ENCODE measurements at places on chromosomes 11 and 22.

GRCh38 chr11:95584180-95584579, 205.4 kb downstream of the FAM76B start:
- DNase-seq, result no peak

GRCh38 chr22:42925598-42925997, 68.5 kb upstream of the ARFGAP3 start:
- no peak for DNase-seq

DNA sequence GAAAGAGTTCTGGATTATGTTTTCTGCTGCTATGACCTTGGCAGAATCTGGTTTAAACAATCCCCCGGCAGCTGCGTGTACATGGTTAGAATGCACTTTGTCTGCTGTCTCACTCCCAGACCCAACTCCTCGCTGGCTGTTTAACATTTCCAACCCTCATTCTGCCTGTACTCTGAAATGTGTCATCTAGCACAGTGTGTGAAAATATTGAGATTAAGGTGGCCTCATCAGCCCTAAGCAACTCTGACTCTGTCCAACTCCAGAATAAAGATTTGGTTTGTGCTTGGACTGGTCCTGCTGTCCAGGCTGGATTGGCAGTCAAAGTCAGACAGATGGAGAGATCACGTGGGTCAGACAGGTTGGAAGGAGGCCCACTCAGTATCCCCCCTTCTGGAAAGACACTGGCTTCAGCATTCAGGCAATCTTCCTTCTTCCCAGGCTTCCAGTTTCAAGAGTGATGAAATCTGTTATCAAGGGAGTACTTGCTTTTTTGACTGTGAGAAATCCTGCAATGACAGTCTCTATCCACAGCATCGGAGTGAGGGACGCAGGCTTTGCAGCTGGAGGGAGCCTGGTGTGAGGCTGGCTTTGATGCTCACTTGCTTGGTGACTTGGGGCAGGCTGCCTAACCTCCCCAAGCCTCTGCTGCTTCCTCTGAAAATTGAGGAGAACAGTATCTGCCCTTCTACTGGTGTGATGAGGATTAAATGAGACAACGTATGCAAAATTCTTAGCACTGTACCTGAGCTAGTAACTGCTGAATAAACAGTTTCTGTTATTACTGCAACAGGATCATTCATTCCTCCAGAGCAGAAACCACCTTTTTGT, 29.8 kb downstream of the ABTB2 start:
- DNase-seq, result no peak

DNA sequence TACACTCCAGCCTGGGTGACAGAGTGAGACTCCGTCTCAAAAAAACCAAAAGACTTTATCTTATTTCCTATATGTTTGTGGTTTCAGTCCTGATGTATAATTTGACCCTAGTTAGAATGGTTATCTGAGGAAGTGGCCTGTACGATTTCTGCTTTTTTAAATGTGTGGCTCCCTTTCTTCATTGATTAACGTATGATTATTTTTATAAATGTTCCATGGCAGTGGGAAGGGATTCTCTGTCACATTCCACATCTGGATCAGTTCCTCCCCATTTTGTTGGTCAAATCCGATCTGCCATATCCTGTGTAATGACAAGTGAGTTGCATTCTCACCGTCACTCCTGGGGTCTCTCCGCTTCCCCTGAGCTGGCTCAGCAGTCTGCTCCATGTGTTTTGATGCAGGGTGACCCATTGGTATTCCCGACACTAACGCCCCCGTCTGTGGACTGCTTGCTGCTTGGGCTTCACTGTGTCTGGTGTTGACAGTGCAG, 20.3 kb downstream of the NEAT1 start:
- peak; percentile 48 for DNase-seq

- no peak for DNase-seq
Observed at GRCh38 chr11:10038521-10039302, 255.3 kb downstream of the SBF2 start.

DNA sequence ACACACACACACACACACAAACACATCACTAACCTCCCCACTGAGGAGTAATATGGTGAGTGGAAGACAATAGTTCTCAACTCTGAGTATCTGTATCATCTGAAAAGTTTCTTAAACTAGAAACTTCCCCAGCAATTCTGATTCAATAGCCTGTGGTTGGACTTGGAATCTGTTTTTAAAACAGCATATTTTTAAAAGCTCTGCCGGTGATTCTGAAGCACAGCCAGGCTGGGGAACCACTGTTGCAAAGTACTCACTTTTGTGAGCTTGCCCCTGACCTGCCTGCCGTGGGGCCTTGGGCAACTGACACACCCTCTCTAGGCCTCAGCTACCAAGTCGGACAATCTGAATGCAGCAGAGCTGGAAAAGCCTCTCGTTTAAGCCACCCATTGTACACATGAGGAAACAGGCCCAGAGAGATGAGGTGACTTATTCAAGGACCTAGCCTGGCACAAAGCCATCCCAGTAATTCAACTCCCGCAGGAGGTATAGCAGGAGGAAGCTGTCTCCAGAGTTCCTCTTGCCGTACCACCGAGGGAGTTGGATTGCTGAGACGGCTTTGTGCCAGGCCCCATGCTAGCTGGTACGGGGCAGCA, 8.9 kb downstream of the SLC15A3 start:
- no peak for DNase-seq

DNA sequence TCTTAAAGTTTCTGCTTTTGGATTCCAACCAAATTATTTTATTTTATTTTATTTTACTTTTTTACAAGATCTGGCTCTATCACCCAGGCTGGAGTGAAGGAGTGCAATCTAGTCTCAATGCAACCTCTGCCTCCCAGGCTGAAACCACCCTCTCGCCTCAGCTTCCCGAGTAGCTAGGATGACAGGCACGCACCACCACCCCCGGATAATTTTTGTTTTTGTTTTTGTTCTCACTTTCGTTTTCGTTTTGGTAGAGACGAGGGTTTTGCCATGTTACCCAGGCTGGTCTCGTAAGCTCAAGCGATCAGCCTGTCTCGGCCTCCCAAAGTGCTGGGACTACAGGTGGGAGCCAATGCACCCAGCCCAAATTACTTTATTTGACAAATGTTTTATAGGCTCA, 219.8 kb downstream of the ETS1 start:
- no peak for DNase-seq

DNA sequence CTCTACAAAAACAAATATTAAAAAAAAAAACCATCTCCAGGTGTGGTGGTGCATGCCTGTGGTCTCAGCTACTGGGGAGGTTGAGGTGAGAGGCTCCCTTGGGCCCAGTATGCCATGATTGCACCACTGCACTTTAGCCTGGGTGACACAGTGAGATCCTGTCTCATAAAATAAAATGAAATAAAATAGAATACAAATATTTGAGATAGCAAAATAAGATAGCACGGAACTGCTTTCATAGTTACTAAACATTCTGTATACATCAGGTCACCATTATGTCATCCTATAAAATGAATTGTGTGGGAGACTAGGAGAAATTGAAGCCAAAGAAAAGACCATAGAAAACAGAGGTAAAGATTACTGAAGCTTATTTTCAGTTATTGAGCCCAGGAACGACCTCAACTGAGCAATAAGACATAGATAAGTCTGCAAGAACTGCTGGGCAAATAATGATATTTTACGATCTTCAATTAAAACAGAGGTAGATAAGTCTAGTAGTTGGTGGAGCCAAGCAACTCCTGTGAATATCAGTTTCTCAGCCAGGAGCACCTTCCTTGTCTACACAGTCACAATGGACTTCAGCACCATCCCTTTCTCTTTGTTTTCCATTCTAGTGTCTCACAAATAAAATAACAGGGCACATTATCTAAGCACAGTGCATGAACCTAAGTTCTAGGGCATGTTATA, 9.9 kb downstream of the OR5M11 start:
- no peak for DNase-seq

GRCh38 chr11:65611758-65612603, 2.0 kb downstream of the MAP3K11 start:
- no peak for DNase-seq

DNA sequence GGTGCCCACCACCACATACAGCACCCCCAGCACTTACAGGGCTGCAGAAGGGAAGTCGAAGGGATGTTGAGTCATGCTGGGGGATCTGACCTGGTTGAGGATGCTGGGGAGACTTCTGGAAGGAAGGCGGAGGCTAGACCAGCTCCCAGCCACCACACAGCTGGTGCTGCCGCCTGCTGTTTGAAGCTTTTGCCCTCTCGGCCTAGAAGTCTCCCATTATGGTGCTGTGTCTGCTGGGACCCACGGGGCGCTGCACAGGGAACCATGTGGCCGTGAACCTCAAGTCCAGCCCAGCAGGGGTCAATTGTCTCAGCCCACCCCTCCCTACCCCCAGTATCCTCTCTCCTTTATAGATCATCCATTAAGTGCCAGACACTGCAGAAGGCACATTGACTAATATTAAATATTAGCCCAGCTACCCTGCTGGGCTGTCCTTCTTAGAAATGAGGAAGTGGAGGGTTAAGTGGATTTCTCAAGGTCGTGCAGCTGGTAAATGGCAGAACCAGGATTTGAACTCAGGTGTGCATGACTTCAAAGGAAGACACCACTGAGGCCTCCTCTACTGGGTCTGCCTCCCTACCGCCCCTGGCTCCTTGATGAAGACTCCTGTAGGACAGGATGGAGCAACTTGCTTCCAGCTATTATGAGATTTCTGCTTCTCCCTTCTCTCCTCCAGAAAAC, 49.7 kb downstream of the CYTH4 start:
- no peak for DNase-seq

DNA sequence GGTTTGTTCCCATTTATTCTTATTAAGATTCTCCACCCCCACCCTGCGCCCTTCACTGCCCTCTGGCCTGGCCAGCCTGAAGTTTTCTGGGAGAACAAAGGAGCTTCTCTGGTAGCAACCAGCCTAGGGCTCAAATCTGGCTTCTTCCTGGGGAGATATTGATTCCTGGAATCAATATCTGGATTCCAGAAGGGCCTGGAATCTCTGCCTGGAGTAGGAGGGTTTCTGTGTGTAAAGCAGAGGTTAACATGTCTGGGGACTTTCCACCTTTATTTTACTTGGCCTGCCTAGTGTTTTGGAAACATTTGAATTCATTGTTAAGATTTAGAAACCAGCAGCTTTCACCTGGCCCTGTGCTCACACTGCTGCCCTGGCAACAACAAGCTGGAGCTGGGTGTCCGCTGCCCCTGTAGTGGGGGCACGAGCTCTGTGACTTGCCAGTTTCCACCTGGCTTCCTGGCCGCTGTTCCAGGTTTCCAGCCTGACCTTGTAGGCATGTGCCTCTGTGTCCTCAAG, 5.5 kb downstream of the C11orf91 start:
- no peak for DNase-seq

- DNase-seq, result no peak
Observed at GRCh38 chr11:128491195-128491936, 96.0 kb downstream of the ETS1 start.

GRCh38 chr11:73087730-73088129, 54.4 kb downstream of the FCHSD2 start:
- DNase-seq, result no peak

DNA sequence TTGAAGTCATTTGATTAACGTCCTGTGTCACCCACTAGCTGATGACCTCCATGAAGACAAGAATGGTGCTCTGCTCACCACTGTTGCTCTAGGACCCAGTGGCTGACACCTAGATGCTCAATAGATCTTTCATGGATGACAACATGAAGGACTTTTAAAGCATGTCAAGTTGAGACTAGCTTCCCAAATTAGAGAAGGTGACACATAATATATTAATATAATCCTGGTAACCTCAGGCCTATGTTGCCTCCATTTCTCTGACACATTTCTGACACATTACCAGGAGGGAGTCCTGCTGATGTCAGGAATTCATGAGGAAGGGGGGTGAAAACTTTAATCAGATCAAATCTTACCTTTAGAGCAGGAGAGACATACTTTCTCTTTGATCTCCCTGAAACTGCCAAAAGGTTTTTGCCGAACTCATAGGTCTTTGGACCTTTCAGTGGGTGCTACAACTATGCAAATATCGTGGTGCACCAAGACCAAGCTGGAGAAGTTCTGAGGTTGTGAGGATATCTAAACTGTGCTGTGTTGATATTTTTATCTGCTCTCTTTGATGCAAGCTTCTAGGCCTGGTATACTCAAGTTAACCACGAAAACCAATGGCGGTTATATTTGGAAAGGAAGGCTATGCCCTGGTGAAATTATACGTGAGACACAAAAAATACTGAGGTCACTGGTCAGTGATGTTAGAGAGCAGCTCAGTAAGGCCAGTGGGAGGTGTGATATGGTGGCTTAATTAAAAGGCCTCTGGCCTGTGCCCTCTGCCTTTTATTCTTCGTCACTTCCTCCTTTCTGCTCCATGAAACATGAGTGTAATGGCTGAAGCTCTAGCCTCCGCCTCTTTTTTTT, 13.2 kb upstream of the AMPD3 start:
- no peak for DNase-seq

DNA sequence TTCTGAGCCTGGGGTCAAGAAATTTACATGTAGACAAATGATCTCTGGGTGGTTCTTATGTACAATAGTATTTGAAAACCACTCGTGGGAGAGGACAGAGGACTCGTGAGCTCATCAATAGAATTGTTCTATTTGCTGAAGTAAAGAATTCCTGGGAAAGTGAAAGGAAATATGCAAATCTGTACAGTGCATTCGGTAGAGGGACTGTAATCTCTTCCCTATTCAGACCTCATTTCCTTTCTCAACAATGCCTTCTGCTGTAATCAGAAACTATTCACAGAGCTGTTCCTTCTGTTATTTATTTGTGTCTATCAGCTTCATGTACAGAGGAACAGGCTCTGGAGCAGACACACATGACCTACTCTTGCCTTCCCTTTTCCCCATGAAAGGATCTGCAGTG, 709.4 kb upstream of the KIRREL3 start:
- DNase-seq, result no peak

GRCh38 chr22:19620742-19621371, 93.4 kb upstream of the SEPTIN5 start:
- no peak for DNase-seq

GRCh38 chr11:67345920-67346819, 7.2 kb downstream of the POLD4 start:
- DNase-seq, result no peak

DNA sequence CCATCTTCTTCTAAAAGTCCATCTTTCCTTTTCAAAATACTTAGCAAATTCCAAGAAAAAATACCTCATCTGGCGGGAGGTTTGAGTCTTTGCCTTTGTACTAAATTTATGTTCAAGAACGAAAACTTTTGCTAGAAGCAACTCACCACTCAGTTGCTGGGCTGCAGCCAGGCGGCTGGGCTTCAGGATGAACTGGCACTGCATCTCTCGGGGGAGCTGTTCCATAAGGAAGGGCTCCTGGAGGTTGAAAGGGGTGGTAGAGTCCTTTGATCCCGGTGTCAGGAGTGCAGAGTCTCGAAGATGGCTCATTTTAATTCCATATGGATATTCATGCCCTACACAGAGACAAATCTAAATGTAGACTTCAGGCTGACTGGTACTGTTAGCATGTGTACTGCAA, 105.8 kb downstream of the ARHGAP20 start:
- no peak for DNase-seq
